ENCODE measurements at places on chromosomes 6 and 20. TPM values are rescaled to one million over a fixed set of nuclear protein-coding genes. Genes with fewer than 3 reads are reported as not detected.

Gene FOXO3
- total RNA-seq = 8.9 TPM

Gene SIRPD
- total RNA-seq = not detected

Gene ADAM33
- total RNA-seq = not detected

Gene ZC2HC1B
- total RNA-seq = not detected

Gene ALDH8A1
- total RNA-seq = not detected
